HEK293T (cell line): ENCODE measurements at places on chromosomes 3 and 15.
A peak's percentile ranks its signal among the peaks of the same experiment; 100 is the strongest.

DNA sequence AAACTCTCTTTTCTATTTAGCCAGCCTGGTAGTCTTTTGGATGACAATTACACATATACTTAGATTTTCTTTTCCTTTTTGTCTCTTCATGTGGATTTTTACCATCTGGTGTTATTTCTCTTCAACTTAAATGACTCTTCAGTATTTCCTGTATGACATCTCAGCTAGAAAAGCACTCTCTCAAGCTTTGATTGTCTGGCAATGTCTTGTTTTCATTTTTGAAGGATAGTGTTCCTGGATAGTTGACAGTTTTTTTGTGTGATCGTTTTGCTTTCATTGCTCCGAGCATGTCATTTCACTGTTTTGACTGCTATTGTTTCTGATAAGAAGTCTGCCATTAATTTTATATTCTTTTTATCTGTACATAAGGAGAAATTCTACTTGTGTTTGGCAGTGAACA, 766.4 kb downstream of the AGBL1 start:
- no peak for DNase-seq

- no peak for DNase-seq
Observed at GRCh38 chr3:130686833-130687232, 59.8 kb downstream of the PIK3R4 start.

GRCh38 chr3:117790235-117790987, 1080.8 kb downstream of the TUSC7 start:
- no peak for DNase-seq

GRCh38 chr3:183437666-183438564, 9.5 kb upstream of the MCF2L2 start:
- DNase-seq = no peak

GRCh38 chr3:16090706-16091105, 83.8 kb upstream of the GALNT15 start:
- no peak for DNase-seq

DNA sequence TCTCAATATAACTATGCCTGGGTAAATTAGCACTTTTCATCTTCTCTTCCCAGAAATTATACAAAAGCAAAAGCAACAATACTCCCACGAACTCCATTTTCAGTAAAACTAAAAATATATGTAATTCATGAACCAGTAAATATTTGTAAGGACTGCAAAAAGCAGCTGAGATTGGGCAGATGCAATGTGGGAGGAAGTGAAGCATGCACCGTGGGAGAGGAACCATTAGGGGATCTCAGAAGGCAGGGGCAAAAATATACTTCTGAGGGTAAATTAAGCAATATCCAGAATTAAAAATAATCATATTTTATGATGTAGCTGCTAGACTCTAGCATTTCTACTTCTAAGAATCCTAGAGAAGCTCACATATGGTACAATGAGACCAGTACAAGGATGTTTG, 20.2 kb downstream of the CFAP91 start:
- no peak for DNase-seq

DNA sequence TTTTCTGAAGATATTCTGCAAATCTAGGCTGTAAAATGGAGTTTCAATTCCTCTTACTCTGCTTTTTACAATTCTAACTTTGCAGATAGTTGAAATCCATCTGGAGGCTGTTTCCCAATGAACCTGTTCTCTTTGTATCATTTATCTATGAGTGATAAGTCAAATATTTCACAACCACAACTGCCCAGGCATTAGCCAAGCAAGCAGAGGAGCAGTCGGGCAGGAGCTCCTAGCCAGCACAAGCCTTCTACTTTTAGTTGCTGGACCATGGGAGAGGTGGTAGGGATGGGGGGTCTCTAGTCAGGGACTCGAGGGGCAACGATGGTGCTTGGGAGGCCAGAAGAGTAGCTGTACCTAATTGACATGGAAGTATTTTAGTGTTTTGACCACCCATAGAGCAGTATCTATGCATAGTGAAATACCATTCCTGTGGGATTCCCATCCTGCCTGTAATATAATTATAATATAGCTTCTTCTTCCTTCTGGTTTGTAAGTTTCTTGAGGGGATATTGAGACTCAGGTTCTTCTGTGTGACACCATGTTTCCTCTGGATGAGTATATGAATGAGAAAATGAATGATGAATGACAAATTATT, 353.5 kb upstream of the IL12A start:
- DNase-seq = no peak

DNA sequence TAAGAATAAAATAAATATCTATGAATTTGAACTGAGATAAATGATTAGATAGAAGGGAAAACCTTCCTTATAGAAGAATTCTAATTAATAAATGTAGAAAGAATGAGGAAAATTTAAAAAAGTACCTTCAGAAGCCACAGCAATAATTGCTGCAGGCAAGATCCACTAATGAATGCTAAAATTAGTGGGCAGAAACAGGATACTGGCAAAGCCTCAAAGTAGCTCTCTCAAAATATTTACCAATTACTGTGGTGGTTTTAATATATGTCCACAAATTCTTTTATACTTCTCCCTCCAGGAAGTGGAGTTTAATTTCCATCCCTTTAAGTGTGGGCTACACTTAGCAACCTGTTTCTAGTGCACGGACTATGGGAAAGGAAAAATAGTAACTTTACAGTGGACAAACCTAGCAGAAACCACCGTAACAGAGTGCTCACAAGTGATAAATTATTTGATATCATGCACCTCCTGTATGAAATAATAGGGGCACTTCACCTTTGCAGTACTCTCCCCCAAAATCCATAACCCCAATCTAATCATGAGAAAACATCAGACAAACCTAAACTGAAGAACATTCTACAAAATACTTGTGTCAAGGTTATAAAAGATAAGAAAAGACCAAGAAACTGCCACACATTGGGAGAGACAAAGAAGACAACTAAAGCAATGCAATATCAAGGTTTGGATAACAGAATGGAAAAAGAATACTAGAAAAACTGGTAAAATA, 6.8 kb downstream of the PEAK1 start:
- DNase-seq = no peak

DNA sequence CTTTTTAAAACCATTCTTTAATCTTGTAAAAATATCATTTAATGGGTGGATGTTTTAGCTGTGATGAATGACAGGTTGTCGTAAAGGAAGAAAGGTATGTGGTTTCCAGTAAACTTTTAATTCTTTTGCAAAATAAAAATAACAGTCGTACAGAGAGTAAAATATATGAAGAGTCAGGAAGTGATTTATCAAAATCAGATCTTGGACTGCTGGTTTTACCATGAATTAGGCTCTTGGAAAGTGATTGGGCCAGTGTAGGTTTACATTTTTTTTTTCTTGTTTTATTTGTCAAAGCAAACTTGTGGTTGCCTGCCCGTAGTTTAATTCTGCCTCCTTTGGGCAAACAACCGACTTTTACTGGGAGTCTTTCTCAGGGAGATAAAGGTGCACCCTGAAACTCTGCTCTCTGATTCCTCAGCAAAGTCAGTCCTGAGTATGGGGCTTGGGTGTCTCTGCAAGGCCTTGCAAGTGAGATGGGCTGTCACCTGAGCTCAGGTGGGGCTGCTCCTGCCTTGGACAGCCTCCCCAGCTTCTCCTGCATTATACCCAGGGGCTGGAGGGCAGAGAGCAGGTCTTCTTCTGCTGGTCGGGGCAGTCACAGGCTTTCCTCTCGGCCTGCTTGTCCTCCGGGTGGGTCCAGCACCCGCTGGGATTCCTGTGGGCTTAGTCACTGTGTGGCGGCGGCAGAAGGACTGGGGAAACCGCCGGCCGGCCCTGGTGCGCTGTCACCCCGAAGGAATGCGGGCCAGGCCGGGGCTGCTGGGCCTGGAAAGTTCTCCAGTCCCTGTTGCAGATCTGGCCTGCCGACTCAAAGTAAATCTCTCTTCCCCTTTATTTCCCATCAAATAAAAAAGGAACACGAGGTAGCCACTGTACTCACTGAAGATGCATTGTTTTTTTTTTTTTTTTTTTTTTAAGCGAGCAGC, 79.0 kb downstream of the IGF1R start:
- DNase-seq = peak; percentile 72

DNA sequence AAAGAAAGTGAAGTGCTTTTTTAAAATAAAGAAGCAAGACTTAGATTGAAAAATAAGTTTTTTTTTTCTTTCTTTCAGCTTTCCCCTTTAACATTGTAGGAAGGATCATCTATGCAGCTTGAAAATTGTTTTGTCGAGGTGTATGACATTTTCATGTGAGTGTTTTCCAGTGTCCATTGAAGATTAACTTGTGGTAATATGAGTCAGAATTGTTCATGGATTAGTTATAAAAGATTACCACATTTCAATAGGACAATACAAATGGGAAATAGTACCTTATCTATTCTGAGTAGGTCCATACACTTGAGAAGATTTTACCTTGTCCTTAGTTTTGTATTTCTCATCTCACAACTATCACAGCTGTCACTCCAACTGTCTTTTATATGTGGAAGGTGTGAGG, 1234.7 kb downstream of the NSUN3 start:
- DNase-seq = no peak

DNA sequence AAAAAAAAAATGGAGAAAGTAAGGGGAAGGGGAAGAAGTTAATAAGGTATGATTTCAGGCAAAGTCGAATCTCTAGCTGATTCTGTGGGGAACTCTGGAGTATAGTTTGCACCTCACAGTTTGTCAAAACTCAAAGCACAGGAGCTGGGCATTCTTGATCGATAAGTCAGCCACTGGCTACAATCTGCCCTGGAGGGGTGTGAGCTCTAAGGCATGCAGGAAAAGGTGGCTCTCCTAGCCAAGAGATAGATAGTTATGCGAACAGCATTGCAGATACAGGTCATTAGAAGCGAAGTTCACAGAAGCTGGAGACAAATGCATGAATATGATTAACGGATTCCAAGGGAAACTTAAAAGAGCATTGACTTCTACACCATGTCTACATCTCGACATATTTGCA, 952.6 kb downstream of the AGBL1 start:
- DNase-seq = no peak

DNA sequence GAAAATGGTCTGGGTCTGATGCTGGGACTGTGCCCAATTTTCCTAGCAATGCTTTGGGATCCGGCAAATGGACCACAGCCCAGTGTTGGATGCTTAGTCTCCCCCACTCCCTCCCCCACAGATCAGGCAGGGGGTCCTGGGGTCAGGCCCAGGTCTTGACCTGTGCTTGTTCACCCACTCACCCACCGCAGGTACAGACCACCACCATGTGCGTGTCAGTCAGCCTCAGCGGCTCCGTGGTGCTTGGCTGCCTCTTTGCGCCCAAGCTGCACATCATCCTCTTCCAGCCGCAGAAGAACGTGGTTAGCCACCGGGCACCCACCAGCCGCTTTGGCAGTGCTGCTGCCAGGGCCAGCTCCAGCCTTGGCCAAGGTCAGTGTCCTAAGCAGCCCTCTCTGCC, 10.6 kb downstream of the GRM2 start:
- DNase-seq = no peak

DNA sequence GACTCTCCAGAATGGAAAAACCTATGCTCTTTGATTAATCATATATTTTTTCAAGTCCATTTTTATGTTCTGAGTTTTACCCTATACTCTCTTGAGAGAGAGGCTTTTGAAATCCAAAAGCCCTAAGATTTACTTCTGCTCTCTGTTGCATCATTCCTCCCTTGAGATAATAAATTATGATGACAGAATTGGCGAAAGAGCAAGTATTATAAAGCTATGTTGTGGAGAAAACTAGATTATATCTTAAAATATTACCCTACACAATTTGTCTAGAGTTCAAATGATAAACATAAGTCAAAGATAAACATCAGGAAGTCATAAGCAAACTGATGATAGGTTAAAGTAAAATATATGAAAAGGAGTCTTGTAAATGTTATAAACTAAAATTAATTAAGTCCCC, 293.4 kb upstream of the MME start:
- no peak for DNase-seq

DNA sequence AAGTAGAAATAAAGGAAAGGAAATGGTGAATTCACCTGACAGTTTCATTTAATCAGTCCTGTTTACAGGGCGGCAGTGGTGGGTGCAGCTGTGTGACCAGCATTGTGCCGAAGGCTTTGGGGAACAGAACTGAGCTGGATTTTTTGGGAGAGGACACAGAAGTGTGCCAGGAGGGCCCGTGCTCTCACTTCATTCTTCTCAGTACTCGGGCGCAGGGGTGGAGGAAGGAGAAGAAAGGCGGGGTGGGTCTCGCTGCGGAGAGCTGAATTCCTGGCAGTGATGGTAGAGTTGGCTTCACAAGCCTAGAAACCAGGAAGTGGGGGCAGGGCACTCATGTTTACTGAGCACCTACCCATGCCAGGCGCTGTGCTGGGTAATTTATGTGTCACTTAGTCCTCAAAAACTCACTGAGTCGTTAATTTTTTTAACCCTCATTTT, 64.6 kb downstream of the CRTC3 start:
- DNase-seq = no peak

- no peak for DNase-seq
Observed at GRCh38 chr3:125213364-125213755, 812 bp upstream of the SLC12A8 start.

GRCh38 chr3:81579744-81580143, 181.7 kb downstream of the GBE1 start:
- no peak for DNase-seq

- no peak for DNase-seq
Observed at GRCh38 chr3:16865335-16865734, 19.4 kb upstream of the PLCL2 start.

DNA sequence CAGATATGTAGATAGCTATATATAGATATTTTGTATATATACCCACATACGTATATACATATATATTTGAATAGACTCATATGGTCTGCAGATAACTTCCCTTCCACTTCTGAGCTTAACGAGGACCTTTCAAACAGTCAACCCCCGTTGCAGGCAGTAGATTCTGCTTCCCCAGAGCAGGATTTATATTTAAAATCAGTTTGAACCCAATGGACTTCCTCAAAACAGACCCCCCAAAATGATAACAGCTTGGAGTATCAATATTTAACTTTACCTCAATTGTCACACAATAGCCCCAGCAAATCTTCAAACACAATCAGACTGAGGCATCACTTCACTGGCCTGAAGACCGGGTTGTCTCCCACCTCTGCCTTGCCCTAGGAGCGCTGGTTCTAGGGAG, 218.3 kb downstream of the MEIS2 start:
- no peak for DNase-seq

- no peak for DNase-seq
Observed at GRCh38 chr3:27633224-27633545, 88.9 kb downstream of the EOMES start.

- no peak for DNase-seq
Observed at GRCh38 chr3:134522541-134522940, 36.7 kb downstream of the CEP63 start.
